ENCODE measurements at places on chromosomes 7 and 10. TPM values are rescaled to one million over a fixed set of nuclear protein-coding genes. Genes with fewer than 3 reads are reported as not detected.

Gene C10orf67
- not detected for polyA plus RNA-seq

Gene RPEL1
- polyA plus RNA-seq = not detected

Gene ACSM6
- polyA plus RNA-seq = not detected

- H3K36me3 ChIP-seq = no peaks in the 10 kb centered on the region
- H3K4me1 ChIP-seq = no peaks in the 10 kb centered on the region
- no peak overlapping the region for H3K27ac ChIP-seq
- peaks cover 10% of the 10 kb centered on the region for H3K27me3 ChIP-seq
- no peak overlapping the region for H3K4me3 ChIP-seq
- no peak for DNase-seq
Measured at GRCh38 chr7:158573310-158573709, 14.3 kb downstream of the PTPRN2 start.

DNA sequence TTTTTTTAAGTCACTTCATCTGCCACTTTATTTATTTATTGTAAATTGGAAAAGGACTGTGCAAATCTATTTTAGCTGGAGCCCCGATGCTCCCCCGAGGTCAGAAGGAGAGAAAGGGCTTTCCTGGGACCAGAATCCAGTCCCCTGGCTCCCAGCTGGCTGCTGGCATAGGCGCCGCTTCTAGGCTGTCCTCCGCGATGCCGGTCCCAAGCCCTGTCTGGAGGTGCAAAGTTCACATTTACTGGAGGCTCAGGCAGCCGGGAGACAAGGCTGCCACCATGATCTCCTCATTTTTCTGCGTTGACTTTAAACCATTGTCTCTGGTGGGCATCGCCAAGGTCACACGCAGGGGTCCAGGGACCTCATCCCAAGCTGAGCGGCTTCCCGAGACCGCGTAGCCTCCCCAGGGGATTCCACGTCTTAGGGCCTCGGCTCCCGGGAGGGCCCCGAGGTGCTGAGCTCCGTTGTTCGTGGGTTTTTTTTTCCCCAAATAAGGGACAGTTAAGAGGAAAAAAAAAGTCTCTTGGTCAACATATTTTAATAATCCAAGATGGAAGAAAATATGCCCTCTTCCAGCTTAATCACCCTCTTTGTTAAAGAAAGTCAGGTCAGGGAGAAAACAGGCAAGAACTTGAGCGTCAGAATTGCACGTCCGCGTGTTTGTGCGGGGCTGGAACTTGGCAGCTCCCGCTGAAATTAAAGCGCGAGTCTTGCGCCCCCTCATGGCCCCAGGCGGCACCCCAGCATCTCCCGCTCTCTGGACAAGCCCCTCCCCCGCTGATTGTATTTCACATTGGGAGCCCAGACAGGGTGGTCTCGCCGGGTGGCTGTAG, 11.9 kb downstream of the RGR start:
- no peaks in the 10 kb centered on the region for H3K36me3 ChIP-seq
- H3K4me1 ChIP-seq = peaks cover 7% of the 10 kb centered on the region
- peaks cover 2% of the 10 kb centered on the region for H3K27me3 ChIP-seq
- H3K4me3 ChIP-seq = peak overlapping the region; percentile 13

DNA sequence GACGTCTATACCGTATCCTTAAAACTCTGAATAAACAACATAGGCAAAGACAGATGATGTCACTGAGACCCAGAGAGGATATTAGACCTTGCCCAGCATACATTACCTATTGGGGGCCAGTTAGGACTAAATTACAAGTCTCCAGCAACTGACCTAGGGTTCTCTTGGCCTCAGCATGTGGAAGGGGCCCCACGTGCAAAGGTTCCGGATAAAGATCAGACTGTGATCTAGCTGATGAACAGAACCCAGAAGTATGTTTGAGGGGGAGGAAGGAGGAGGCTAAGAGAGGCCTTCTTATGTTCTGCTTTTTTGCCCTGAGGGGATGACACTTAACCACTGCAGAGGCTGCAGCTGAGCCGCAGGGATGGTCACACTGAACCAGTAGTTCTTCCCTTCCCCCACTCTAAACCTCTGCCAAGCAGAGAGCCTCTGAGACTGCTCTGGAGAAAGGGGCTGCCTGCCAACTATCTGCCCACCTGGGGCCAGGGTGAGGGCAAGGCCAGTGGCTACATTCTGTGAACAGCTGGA, 24.0 kb upstream of the KMT2C start:
- no peak overlapping the region for H3K27ac ChIP-seq
- H3K36me3 ChIP-seq = no peaks in the 10 kb centered on the region
- no peak overlapping the region for H3K4me3 ChIP-seq
- peaks cover 6% of the 10 kb centered on the region for H3K27me3 ChIP-seq

GRCh38 chr7:1864161-1864940, 194.3 kb downstream of the ELFN1 start:
- H3K4me3 ChIP-seq = no peak overlapping the region
- no peak overlapping the region for H3K27ac ChIP-seq
- peaks cover 6% of the 10 kb centered on the region for H3K4me1 ChIP-seq
- H3K27me3 ChIP-seq = no peaks in the 10 kb centered on the region
- DNase-seq = no peak

Gene DGKI
- polyA plus RNA-seq = not detected

GRCh38 chr7:5679813-5680473, 101.5 kb downstream of the RNF216 start:
- H3K27ac ChIP-seq = no peak overlapping the region
- peaks cover 5% of the 10 kb centered on the region for H3K36me3 ChIP-seq
- no peak overlapping the region for H3K4me3 ChIP-seq
- peaks cover 2% of the 10 kb centered on the region for H3K27me3 ChIP-seq
- no peak for DNase-seq

DNA sequence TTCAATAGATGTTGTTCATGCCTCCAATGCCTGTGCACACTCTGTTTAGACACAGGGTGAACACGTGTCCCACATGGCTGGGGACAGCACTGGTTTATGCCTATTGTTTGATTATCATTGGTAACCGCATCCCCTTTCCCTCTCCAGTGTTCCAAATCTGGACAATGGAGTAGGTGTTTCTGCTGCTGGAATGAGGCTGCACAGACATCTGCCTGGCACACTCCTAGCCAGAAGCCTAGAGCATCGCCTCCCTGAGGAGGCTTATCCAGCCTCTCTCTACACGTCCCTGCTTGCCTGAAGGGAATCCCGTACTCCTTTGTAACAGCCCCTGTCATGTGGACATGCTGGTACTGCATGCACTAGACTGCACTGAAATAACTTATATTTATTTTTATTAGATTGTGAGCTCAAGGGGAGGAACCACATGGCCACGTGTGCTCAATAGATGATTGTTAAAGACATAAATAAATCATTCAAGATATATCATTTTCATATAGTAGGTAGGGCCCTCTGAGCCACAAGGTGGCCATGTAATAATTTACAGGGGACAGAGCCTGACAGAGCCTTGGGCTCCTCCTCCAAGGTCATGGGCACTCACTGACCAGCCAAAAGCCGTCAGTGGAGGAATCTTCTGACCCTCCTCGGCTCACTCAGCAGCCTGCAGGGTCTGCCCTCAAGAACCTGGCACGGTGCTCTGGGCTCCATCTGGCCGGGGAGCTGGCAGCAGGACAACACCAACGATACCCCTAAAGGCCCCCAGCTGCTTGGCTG, 310.9 kb upstream of the ZNF32 start:
- no peak overlapping the region for H3K4me3 ChIP-seq
- H3K36me3 ChIP-seq = no peaks in the 10 kb centered on the region
- H3K27ac ChIP-seq = no peak overlapping the region
- H3K27me3 ChIP-seq = peaks cover 7% of the 10 kb centered on the region

DNA sequence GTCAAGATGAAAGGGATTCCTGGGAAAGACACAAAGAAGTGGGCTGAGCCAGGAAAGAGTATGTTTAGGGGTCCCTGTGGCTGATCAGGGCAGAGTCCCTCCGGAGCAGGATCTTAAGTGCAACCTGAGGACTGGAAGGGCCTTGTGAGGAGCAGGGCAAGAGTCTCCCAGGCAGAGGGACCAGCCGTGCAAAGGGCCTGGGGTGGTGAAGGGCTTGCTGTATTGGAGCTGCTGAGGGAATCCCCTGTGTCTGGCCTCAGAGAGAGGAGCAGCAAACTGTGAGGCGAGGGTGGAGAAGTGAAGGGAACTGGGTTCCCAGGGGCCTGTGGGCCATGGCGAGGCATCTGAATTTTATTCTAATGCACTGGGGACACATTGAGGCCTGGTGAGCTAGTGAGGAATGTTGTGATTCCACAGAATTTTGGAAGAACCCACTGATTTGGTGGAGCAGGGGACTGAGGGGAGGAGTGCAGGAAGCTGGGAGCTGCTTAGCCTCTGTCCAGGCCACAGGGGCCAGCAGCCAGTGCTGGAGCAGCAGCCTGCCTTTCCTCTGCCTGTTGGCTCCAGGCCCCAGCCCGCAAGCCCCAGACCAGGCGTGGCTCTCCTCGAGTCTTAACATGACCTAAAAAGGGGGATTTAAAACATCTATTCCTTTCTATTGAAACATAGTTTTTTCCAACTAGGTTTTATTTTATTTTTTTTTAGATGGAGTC, 138.4 kb upstream of the IGFBP3 start:
- H3K4me1 ChIP-seq = no peaks in the 10 kb centered on the region
- H3K4me3 ChIP-seq = no peak overlapping the region
- peaks cover 3% of the 10 kb centered on the region for H3K27me3 ChIP-seq
- H3K36me3 ChIP-seq = no peaks in the 10 kb centered on the region

DNA sequence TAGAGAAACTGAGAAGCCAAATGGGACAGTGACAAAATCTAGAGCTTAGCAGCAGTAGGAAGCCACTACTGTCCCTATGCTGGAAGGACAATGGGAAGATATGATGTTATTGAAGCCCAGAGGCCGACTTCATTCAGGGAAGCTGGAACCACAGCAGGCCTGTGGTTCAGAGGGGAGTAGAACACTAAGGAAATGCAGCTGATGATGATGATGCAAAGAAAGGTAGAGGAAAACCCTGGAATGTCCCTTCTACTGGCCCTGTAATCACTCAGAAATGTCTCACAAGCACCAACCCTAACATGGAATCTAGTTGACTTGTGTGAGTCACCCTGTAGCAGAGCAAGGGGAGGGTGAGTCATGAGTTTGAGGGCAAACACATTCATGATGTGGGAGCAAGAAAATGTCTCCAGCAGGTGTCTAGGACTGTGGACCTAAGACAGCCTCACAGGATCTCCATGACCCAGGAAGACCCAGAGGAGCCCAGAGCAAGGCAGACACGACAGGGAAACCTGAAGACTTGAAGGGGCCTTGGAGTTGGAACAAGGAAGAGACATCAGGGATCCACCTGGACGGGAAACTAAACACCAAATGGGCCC, 37.0 kb upstream of the LRRC17 start:
- H3K27me3 ChIP-seq = peaks cover 1% of the 10 kb centered on the region
- H3K4me1 ChIP-seq = peaks cover 4% of the 10 kb centered on the region
- no peak overlapping the region for H3K4me3 ChIP-seq
- no peak for DNase-seq
- H3K27ac ChIP-seq = no peak overlapping the region

Gene HKDC1
- polyA plus RNA-seq = 0.16 TPM

- peaks cover 26% of the 10 kb centered on the region for H3K27me3 ChIP-seq
- no peak for DNase-seq
- no peak overlapping the region for H3K27ac ChIP-seq
Measured at GRCh38 chr10:117545141-117546019, 2.8 kb downstream of the EMX2 start.

GRCh38 chr7:34158368-34159153, 253.2 kb downstream of the BMPER start:
- H3K36me3 ChIP-seq = no peaks in the 10 kb centered on the region
- no peak for DNase-seq
- no peak overlapping the region for H3K4me3 ChIP-seq

GRCh38 chr7:41692251-41692650, 10.6 kb downstream of the INHBA start:
- no peaks in the 10 kb centered on the region for H3K4me1 ChIP-seq
- H3K4me3 ChIP-seq = no peak overlapping the region
- no peak overlapping the region for H3K27ac ChIP-seq
- H3K36me3 ChIP-seq = no peaks in the 10 kb centered on the region
- H3K27me3 ChIP-seq = peaks cover 13% of the 10 kb centered on the region

DNA sequence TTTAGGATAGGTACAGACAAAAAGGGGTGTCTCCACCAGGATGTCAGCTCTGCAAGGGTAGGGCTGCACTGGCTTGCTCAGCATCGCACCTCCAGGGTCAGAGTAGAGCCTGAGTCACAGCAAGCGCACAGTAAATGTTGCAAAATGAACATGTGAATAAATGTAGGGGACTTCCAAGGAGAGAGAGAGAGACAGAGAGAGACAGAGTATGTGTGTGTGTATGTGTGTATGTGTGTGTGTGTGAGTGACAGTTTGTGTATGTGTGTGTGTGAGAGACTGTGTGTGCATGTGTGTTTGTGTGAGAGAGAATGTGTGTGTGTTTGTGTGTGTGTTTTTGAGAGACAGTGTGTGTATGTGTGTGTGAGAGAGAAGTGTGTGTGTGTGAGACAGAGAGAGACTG, 163.3 kb downstream of the RPS24 start:
- peaks cover 9% of the 10 kb centered on the region for H3K36me3 ChIP-seq
- no peaks in the 10 kb centered on the region for H3K4me1 ChIP-seq
- H3K27me3 ChIP-seq = peaks cover 7% of the 10 kb centered on the region
- no peak for DNase-seq
- H3K4me3 ChIP-seq = no peak overlapping the region

- H3K27ac ChIP-seq = no peak overlapping the region
- peaks cover 3% of the 10 kb centered on the region for H3K27me3 ChIP-seq
- no peak overlapping the region for H3K4me3 ChIP-seq
- DNase-seq = no peak
Measured at GRCh38 chr10:124248056-124249045, 155.0 kb upstream of the CHST15 start.

DNA sequence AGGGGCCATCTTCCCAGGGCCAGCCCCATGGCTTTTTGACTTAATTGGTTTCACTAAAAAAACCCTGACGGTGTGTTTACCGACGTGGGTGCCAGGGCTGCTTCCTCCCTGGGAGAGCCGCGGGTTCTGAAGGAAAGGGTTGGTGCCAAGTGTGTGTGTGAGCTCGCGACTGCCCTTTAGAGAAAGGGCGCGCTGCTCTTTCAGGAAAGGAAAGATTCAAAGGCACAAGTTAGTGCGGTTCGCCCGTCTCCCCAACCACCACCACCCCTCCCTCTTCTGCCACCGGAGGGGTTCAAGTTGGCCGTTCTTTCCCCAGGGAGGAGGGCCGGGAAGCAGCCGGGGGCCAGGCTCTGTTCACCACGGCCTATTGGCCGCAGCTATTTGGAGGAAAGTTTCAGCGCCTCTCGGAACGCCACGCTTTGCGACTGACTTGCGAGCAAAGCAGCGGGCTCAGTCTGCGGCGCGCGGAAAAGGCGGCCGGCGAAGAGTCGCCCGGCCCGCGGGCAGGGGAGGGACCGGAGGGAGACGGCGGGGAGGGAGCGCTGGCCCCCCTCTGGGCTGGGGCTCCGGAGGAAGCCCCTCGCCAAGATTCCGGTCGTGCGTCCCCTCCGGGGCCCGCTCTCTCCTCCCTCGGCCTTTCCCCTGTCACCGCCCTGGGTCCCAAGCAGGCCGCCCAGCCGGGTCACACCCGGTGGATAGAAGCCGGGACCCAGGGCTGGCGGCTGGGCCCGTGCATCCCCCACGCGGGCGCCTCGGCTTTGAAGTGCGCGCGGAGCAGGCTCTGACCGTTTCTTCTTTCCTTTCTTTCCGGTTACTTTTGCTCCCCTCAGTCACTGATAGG, 165.9 kb upstream of the PPP1R3A start:
- peaks cover 38% of the 10 kb centered on the region for H3K27me3 ChIP-seq
- DNase-seq = no peak
- H3K36me3 ChIP-seq = peaks cover 3% of the 10 kb centered on the region
- H3K4me3 ChIP-seq = peak overlapping the region; percentile 79

GRCh38 chr10:63752318-63752717, 231.1 kb downstream of the REEP3 start:
- no peaks in the 10 kb centered on the region for H3K36me3 ChIP-seq
- peaks cover 3% of the 10 kb centered on the region for H3K27me3 ChIP-seq
- no peaks in the 10 kb centered on the region for H3K4me1 ChIP-seq
- H3K4me3 ChIP-seq = no peak overlapping the region
- no peak for DNase-seq

- no peak overlapping the region for H3K4me3 ChIP-seq
- H3K27me3 ChIP-seq = peaks cover 7% of the 10 kb centered on the region
- DNase-seq = no peak
- no peaks in the 10 kb centered on the region for H3K36me3 ChIP-seq
Measured at GRCh38 chr7:28879105-28879504, 79.0 kb downstream of the TRIL start.
